Hair follicular keratinocyte (primary cell): ENCODE measurements at places on chromosomes 6 and 20. TPM values are rescaled to one million over a fixed set of nuclear protein-coding genes. Genes with fewer than 3 reads are reported as not detected.

PACRG gene
- 2.3 TPM in 1 of 2 replicates, not detected in the other for total RNA-seq

APOBEC2 gene
- total RNA-seq, result not detected in 2 replicates

SIRT5 gene
- total RNA-seq, result 9.9 and 13.4 TPM in 2 replicates

EDN1 gene
- total RNA-seq, result 3.4 and 5.5 TPM in 2 replicates

E2F3 gene
- total RNA-seq, result 5.4 and 5.9 TPM in 2 replicates

PRPH2 gene
- total RNA-seq, result not detected in 2 replicates

ULBP1 gene
- 1.3 and 2.8 TPM in 2 replicates for total RNA-seq

CRIP3 gene
- total RNA-seq, result not detected in 2 replicates

DLL1 gene
- 19.4 and 37.1 TPM in 2 replicates for total RNA-seq

MYT1 gene
- not detected in 2 replicates for total RNA-seq

SIRPG gene
- not detected in 2 replicates for total RNA-seq

PXMP4 gene
- 2.4 and 2.7 TPM in 2 replicates for total RNA-seq

NOTCH4 gene
- total RNA-seq, result 0.08 and 0.61 TPM in 2 replicates

MMP24 gene
- total RNA-seq, result under 0.01 TPM in 1 of 2 replicates, not detected in the other

TSBP1 gene
- not detected in 2 replicates for total RNA-seq

PACSIN1 gene
- total RNA-seq, result not detected in 2 replicates

PAK1IP1 gene
- 19.4 and 27.5 TPM in 2 replicates for total RNA-seq

FAM50B gene
- 6.6 and 7.9 TPM in 2 replicates for total RNA-seq

CAGE1 gene
- 0.27 TPM in 1 of 2 replicates, not detected in the other for total RNA-seq

C6orf15 gene
- 0.16 TPM in 1 of 2 replicates, not detected in the other for total RNA-seq

CDSN gene
- 1.7 and 1.8 TPM in 2 replicates for total RNA-seq

RFX6 gene
- not detected in 2 replicates for total RNA-seq

C20orf141 gene
- total RNA-seq, result not detected in 2 replicates
